ENCODE measurements at places on chromosomes 1 and 21.
A peak's percentile ranks its signal among the peaks of the same experiment; 100 is the strongest.

DNA sequence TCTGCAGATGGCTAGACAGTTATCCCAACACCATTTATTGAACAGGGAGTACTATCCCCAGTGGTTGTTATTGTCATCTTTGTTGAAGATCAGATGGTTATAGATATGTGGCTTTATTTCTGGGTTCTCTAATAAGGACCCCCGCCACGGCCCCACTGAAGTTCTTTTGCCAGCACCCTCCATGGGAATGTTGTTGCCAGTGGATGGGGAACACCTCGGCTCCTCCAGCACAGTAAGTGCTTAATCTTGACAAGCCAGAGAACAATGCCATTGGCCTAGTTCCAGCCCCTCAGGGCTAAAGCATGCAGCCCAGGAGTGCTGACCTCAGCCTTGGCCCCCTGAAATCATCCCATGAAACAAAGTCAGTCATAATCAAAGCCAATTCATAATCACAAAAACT, 337.6 kb downstream of the AGBL4 start:
- no peak for DNase-seq

- DNase-seq = no peak
Observed at GRCh38 chr1:179925922-179926849, 28.4 kb upstream of the CEP350 start.

- peak; percentile 40 for DNase-seq
Observed at GRCh38 chr1:206685334-206685768, 646 bp downstream of the MAPKAPK2 start.

DNA sequence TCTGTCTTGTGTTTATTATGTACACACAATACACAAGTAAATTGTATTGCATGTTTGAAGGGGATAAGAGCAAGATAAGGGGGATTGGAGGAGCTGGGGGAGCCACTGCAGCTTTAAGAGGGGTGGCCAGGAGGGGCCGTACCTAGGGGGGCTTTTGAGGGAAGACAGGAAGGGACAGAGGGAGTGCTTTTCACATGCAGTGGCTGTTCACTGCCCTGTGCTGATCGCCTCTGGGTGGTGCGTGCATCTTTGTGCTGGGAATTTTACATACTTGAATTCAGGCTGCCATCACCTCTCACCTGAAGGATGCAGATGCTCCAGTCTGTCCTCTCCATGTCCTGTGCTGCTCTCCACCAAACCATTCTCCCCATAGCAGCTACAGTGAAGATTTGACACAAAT, 179.5 kb downstream of the PTPRU start:
- no peak for DNase-seq

GRCh38 chr1:220367833-220368232, 95.6 kb upstream of the RAB3GAP2 start:
- DNase-seq = no peak

- DNase-seq = no peak
Observed at GRCh38 chr1:209433649-209434031, 149.9 kb upstream of the CAMK1G start.

- DNase-seq = peak; percentile 14
Observed at GRCh38 chr1:66933887-66934700, 9.3 kb downstream of the MIER1 start.

DNA sequence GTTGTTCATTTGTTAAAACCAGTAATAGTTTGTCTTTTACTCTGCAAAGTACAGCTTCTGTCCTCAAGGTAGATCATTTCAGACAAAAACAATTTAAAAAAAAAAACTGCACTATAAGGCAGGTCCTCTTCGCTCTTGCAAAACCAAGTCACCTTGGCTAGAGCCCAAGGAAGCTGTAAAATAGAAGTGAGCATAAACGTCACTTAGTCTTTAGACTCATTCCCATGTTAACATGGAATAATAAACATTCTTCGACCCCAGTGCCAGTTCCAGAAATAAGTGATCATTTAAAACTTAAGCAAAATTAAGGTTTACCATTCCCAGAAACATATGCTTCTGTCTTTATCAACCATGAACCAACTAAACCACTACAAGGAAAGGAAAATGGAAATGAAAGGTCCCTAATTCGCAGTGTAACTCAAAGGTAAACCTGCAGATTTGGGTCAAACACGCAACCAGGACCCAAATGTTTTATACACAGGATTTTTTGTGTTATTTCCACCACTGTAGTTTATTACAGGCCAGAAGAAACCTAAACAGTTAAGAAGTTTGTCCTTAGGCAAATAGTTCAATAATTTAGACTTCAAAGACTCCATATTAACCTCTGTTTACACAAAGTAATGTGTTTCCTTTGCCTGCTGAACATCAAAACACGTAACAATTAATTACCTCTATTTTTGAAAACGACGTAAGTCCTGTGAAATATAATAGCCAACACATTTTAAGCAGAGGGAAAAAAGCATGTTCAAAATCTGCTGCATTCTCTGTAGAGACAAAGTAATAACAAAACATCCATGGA, 54.6 kb downstream of the TGFBR3 start:
- DNase-seq = no peak

- no peak for DNase-seq
Observed at GRCh38 chr1:56638248-56638647, 6.9 kb upstream of the PRKAA2 start.

DNA sequence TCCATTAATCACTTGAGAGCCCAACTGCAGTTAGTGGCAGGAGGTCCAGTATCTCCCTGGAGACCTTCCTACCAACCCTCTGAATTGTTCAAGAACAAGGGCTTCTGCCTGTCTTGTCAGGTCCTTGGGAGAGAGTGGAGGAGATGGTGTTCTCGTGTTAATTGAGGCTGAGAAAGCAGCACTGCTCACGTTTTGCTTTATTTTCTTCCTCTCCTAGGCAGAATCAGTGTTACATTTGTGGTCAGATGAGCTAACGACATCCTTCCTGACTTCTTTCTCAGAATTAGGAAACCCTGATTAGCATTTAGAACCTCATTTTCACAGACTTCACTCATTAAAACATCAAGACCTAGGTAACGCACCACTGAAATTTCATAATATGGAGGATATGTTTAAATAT, 26.4 kb upstream of the LRIG2 start:
- no peak for DNase-seq

DNA sequence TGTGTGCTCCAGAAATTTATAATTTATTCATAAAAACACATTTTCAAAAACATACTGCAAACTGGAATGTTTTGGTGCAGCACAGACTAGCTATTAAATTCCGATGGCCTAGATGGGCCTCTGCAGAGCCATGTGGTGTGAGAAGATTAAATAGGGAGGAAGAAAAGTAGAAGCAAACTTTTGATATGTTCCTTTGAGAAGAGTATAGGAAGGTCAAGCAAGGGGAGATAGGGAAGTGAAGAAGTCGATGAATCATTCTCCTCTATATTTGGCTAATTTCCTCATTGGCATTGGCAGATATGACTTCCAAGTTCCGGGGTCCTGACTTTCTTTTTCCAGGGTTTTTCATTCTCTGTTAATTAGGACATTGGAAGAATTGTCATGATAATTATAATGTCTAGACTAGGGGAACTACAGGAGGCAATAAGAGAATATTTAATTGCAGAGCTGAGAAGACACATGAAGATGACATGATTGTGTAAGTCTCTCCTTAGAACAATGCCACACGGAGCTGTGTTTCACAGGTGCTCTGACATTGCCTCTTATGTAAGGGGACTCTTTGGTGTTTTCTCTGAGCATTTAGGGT, 19.3 kb upstream of the ZNF326 start:
- DNase-seq = no peak

DNA sequence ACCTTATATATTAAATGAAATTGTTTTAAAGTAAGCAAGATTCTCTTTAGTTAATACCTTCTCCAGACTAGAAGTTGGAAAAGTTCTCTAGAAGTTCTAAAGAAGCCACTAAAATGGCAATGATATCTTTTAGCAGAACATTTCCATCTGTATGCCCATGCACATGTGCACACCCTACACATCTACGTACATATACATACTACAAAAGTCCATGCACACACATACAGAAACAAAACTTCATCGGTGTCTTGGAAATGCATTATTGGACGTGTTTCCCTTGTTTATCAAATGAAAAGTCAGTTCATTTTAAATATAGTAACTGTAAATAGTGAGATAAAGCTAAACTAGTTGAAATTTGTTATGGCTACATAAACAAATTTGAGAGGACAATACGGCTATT, 114.4 kb downstream of the KCNT2 start:
- no peak for DNase-seq

DNA sequence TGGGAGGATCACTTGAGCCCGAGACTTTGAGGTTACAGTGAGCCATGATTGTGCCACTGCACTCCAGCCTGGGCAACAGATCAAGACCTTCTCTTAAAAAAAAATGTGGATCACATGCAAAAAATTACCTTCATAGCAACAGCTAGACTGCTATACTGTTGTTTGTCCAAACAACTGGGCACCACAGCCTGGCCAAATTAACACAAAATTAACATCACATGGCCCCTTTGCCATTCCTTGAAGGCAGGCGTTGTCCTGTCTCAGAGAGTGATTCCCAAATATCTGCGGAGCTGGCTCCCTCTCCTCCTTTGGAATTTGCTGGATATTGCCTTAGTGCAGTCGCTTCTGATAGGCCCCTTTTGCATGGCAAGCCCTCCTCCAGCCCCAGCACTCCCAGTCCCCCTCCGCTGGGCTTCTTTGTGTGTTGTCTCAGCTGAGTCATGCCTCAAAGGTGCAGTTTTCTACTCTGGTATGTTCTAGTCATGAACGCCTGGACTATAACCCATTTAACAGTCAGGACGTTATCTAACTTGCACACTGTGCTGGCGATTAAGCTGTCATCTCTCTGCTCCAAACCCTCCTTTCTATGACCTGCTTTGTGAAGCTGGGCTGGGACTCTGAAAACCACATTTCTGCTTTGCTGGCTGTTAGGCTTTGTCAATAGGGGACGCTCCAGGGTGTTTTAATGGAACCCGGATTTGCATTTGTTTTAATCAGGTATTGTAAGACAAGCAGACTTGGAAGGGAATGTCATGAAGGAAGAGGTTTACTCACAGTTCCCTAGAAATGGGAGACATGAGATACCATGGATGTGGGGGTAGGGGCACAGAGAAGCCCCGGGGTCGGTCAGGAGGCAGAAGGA, 20.1 kb upstream of the HPCAL4 start:
- DNase-seq = no peak

- no peak for DNase-seq
Observed at GRCh38 chr21:32819694-32820093, 48.1 kb upstream of the PAXBP1 start.

Measured in T-helper 1 cell (primary cell).